ENCODE measurements at places on chromosomes 11 and 22.
A peak's percentile ranks its signal among the peaks of the same experiment; 100 is the strongest.

- DNase-seq, result no peak
These were observed 761.1 kb downstream of the BRD1 start for GRCh38 chr22:49066619-49067018.

GRCh38 chr11:126547161-126547560 lies 191.7 kb downstream of the ST3GAL4 start:
- no peak for DNase-seq

GRCh38 chr11:67233584-67234190 lies 32.6 kb upstream of the GRK2 start:
- no peak for DNase-seq

- DNase-seq, result no peak
These were observed 58.7 kb downstream of the GAS2 start for GRCh38 chr11:22725079-22725478.

GRCh38 chr22:37054056-37054395 lies 2.5 kb downstream of the KCTD17 start:
- no peak for DNase-seq

- no peak for DNase-seq
These were observed 74.1 kb upstream of the CSNK2A3 start for GRCh38 chr11:11427140-11427539.

GRCh38 chr11:62556108-62556874 lies 9.7 kb upstream of the AHNAK start:
- DNase-seq, result peak; percentile 94

- DNase-seq, result no peak
These were observed 4.0 kb downstream of the YPEL4 start for GRCh38 chr11:57645689-57646085.

DNA sequence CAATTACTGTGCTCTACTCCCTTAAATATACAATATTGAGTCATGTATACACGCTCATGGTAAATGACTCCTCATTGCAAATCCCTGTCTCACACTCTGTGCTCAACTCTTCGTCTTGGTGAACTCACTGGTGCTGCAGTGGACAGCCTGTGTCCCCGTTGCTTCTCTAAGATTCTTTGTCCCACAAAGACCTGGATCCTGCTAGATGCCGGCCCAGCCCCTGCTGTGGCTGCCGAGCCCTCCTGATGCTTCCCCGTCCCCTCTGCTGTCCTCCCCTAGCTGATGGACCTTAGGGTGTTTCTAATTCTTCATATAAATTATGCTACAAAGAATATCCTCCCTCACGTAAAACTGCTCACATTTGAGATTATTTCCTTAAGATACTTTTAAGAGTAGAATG lies 5.5 kb downstream of the APOL2 start:
- DNase-seq, result no peak

GRCh38 chr11:87957961-87958360 lies 217.3 kb downstream of the RAB38 start:
- DNase-seq, result no peak

GRCh38 chr22:18035751-18036150 lies 11.4 kb upstream of the MICAL3 start:
- peak; percentile 52 for DNase-seq

DNA sequence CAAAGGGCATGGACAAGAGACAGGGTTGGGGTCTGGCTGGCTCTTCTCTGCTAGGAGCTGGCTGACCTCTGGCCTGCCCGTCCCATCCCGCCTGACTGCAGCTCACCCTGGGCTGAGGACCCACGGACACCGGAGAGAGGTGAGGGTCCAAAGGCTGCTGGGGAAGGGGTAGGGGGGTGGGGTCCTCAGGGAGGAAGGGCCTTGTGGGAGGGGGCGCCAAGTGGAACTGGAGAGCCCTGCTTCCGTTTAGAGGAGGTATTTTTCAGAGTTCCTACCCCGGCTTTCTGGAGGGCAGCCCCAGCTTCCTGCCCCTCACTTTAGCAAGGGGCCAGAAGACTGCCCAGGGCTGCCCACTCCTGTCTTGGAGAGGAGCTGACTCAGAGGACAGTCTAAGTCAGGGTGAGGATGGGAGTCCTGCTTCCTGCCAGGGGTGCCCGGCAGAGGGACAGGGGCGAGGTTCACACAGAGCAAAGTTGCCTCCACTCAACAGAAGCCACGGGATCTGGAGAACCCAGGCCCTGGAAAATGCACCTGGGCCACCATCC lies 7.1 kb downstream of the LARGE2 start:
- DNase-seq, result no peak

DNA sequence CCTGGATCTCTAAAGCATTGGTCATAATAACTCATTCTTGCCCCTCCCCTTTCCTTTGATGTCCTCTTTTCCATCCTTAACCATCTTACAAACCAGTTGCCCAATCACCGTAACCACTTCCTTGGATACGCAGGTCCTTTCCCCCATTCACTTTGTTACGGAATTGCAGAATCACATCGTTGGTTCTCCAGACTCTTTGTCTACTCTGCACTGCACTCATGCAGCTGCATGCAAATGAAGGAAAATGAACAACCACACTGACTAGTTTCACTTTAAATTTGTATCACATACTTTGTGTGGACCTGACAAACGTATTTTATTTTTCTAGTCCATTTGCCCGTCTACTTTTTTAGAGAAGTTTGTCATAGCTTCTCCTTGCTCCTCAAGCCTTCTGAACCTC lies 69.9 kb downstream of the SLC5A12 start:
- DNase-seq, result no peak

- DNase-seq, result no peak
These were observed 66.9 kb downstream of the OTOG start for GRCh38 chr11:17613983-17614382.

DNA sequence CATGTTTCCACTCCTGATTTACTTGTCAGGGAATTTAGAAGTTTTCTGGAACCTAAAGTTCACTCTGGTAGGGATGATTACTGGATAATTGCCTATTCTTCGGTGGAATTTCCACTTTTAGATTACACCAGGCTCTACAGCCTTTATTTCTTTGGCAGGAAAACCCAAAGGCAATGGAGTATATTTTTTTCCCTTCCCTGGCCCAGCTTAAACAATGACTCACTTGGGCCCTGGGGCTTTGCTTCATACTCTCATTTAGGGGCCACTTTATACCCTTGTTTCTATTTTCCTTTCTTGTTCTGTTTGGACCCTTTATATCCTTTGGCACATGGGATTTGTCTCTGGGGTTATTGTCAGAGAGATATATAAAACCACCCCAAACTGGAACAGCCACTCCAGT lies 114.7 kb downstream of the CSTPP1 start:
- no peak for DNase-seq

DNA sequence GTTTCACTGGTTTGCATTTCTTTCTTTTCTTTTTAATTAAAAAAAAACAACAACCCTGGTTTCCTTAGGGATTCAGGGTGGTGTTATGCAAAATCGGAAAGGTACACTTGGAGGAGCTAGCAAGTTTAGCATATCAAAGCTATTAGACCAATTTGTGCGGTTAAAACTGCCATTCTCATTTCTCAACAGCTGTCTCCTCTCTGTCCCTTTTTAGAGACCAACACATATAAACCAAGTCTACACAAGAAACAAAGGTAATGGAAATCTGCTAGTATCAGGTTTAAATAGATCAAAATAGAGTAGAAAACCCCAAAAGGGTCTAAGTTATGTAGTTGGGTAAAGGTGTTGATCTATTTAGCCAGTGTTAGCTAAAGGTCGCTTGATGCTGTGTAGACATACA lies 1.7 kb upstream of the SESN3 start:
- DNase-seq, result no peak

- DNase-seq, result no peak
These were observed 34.9 kb downstream of the ST14 start for GRCh38 chr11:130194241-130195023.

- no peak for DNase-seq
These were observed 8.8 kb upstream of the SEC14L4 start for GRCh38 chr22:30514252-30514651.

- DNase-seq, result no peak
These were observed 7.8 kb upstream of the NAA40 start for GRCh38 chr11:63931045-63931444.

DNA sequence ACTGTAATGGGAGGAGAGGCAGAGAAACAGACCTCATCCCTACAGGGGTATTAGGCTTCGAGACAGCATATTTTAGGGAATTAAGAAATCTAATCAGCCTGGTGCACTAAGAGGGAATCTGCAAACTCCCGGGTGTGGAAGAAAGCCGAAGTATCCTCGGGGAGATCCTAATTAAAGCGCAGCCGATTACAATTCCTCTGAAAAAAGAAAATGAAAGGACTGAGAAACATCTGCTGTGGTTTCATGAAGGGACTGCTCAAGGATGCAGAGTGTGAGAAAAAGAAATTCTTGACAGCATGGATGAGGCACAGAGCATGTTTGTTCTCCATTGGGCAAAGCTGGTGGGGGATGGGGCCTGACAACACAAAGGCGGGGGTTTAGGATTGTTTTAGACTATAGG lies 290.0 kb upstream of the LARGE1 start:
- DNase-seq, result no peak

DNA sequence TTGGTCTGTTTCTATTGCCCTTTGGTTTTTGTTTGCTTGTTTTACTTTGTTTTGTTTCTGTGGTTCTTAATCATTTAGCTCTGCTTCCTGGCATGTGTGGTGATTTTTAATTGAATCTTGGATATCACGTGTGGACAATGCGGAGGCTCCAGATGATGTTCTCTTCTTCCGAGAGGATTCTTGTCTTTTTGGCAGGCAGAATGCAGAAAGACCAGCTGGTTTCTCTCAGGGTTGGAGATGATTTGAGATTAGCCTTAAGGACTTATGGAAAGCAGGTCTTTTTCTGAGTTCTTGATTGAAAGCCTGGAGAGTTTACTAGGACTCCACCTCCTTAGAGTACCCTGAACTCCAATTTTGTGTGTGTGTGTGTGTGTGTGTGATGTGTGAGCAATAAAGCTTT lies 21.0 kb upstream of the ANO1 start:
- DNase-seq, result no peak

DNA sequence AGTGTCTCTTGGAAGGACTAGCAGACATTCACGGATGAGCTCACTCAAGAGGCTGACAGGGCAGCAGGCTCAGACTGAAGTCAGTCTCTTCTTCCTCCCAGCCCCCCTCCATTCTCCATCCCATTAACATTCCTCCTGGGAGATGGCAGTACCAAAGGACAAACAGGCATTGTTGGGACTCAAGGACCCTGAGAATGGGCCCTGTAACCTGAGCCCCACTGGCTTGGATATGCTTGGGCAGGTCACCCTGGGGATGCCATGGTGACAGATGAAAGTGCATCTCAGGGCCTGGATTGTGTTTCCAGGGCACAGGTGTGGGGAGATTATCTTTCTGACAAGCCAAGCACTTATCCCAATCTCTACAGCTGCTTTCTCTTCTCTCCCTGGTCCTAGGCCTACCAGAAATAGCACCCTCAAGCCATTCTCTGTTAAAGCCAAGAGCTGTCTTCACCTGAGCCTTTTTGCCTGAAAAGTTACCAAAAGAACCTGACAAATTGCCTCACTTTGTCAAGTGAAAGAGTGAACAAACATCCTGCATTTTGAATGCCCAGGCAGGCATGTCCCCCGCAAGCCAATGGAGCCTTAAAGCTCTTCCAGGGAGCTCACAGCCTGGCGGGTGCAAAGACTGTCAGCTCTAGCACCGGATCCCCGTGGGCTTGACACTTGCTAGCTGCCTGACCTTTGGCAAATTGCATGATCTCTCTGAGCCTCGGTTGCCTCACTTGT lies 366.0 kb upstream of the NARS2 start:
- no peak for DNase-seq

GRCh38 chr22:30196880-30197336 lies 49.7 kb downstream of the LIF start:
- DNase-seq, result no peak

- DNase-seq, result peak; percentile 29
These were observed 11.6 kb upstream of the GNAZ start for GRCh38 chr22:23058481-23059283.

GRCh38 chr11:131204765-131205380 lies 165.5 kb upstream of the NTM start:
- no peak for DNase-seq

DNA sequence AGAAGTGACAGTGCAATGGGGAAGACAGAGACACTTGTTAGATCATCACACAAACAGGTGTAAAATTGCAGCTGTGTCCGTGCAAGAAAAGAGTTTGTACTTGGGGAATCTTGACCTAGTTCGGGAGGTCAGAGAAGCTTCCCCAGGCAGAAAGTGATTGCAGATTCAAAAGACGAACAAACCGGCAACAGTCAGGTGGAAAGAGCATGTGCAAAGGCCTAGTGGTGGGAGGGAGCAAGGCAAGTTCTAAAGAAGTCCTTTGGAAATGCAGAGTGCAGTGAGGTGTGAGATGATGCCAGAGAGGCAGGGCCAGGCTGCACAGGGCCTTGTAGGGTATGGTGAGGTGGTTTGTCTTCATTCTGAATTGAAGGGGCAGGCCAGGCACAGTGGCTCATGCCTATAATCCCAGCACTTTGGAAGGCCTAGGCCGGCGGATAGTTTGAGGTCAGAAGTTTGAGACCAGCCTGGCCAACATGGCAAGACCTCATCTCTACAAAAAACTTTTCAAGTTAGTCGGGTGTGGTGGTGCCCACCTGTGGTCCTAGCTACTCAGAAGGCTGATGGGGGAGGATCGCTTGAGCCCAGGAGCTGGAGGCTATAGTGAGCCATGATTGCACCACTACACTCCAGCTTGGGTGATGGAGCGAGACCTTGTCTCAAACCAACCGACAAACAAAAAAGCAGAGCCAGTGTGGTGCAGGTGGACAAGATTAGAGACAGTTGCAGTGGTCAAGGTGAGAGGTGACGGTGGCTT lies 1.9 kb upstream of the ESS2 start:
- DNase-seq, result no peak

GRCh38 chr22:19226428-19226827 lies 47.9 kb upstream of the SLC25A1 start:
- DNase-seq, result no peak

GRCh38 chr11:1005928-1006327 lies 30.6 kb downstream of the MUC6 start:
- no peak for DNase-seq

DNA sequence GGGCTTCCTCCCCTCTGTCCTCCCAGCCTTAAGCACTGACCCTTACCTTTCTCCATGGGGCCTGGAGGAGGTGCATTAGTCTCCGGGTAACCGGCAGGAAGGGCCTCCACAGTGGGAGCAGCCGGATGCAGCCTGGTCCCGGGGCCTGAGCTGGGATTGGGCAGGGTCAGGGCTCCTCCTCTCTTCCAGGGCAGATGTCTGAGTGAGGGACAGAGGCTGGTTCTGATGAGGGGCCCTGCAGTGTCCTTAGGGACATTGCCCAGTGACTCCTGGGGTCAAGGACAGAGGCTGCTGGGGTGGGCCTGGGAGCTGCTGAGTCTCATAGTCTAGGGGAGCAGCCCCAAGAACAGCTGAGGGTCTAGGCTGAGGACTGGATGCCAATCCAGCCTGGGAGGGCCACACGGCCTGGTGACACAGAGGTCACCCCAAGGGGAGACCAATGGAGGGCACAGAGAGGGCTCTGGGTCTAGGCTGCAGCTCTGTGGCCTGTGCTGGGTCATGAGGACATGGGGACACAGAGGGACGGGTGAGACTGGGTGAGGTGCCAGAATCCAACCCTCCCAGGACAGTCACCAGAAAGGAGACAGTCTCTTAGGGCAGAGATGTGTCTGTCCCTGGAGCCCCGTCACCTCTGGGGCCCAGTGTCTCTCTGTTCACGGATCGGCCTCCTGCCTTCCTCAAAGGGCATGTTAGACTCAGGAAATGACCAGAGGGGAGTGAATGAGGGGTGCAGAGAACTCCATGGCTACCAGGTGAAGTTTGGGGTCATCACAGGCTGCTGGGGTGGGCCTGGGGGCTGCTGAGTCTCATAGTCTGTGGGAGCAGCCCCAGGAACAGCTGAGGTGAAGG lies 6.5 kb downstream of the IGLL5 start:
- no peak for DNase-seq

- no peak for DNase-seq
These were observed 111.6 kb downstream of the WNT11 start for GRCh38 chr11:76094740-76095139.
